ENCODE measurements at places on chromosomes 16 and 17.
A peak's percentile ranks its signal among the peaks of the same experiment; 100 is the strongest.

GRCh38 chr17:50406578-50406977 lies 9.3 kb upstream of the LRRC59 start:
- no peak for DNase-seq
- H3K4me3 ChIP-seq, result no peak overlapping the region
- no peaks in the 10 kb centered on the region for H3K36me3 ChIP-seq
- no peaks in the 10 kb centered on the region for H3K4me1 ChIP-seq
- no peaks in the 10 kb centered on the region for H3K27me3 ChIP-seq

DNA sequence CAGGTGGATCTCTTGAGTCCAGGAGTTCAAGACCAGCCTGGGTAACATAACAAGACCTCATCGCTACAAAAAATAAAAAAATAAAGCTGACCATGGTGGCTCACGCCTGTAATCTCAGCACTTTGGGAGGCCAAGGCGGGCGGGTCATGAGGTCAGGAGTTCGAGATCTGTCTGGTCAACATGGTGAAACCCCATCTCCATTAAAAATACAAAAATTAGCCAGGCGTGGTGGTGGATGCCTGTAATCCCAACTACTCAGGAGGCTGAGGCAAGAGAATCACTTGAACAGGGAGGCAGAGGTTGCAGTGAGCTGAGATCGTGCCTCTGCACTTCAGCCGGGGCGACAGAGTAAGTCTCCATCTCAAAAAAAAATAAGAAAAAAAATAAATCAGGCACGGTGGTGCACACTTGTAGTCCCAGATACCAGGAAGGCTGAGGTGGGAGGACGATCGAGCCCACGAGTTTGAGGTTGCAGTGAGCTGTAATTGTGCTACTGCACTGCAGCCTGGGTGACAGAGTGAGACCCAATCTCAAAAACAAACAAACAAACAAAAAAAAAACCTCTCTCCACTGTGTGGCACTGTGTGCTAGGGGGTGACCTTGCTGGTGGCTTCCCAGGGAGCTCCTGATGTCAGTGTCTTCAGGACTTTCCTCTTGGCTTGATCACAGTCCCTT lies 19.8 kb upstream of the MAPK3 start:
- H3K27ac ChIP-seq, result no peak overlapping the region
- no peak overlapping the region for H3K4me3 ChIP-seq
- no peaks in the 10 kb centered on the region for H3K27me3 ChIP-seq

DNA sequence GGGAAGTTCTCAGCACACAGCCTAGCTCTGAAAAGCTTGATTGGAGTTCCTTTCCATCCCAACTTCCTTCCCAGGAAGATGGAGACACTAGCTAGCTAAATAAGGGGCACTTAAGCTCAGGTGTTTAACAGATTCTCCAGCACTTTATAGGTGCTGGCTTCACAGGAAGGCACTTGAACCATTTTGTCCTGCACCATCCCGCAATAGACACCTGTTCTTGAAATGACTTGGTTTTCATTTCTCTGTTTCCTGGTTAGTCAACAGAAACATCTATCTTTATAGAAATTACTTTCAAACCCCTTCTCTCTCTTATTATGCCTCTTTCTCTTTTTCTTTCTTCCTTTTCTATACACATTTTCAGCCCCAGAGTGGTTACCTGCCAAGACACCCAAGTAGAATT lies 409.9 kb upstream of the ZFHX3 start:
- no peaks in the 10 kb centered on the region for H3K27me3 ChIP-seq
- H3K4me1 ChIP-seq, result no peaks in the 10 kb centered on the region
- H3K27ac ChIP-seq, result no peak overlapping the region
- no peaks in the 10 kb centered on the region for H3K36me3 ChIP-seq

- no peaks in the 10 kb centered on the region for H3K27me3 ChIP-seq
- peak overlapping the region; percentile 88 for H3K27ac ChIP-seq
- DNase-seq, result no peak
These were observed 50.0 kb upstream of the MRPS23 start for GRCh38 chr17:57899822-57900221.

DNA sequence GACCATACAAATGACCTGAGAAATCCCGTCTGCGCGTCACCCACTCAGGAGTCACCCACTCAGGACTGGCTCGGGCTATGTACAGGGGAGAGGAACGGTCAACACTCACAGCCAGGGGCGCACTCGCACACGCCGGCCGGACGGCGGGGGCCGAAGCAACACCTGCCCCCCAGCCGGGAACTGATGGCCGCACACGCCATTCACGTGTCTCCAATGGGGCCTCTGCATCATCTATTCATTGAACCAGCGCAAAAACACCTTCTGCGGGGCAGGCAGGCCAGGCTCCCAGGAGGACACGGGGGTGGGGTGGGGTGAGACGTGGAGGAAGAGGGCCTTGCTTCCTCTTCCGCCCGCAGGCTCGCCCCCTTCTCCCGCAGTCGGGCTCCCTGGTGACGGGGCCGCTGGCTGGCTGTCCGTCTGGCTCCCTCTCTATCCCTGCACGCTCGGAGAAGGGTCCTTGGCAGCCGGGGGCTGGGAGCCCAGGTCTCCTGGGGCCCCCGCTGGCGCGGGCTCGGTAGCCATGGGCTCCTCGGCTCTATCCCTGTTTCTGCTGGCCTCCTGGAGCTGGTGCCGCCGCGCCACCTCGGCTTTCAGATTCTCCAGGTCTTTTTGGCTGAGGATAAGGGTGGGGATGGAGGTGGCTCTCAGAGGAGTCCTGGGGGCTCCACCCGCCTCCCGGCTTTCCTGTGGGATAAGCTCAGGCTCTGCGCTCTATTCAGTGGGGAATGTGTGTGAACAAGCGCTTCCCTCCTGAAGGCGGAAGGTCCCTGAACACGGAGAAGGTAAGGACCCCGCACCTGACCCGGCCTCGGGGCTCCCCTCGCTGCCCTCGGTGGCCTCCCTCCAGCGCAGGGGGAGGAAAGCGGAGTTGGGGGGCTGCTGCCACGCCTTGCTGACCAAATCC lies 21.1 kb downstream of the CLUH start:
- no peak for DNase-seq
- no peak overlapping the region for H3K27ac ChIP-seq
- no peak overlapping the region for H3K4me3 ChIP-seq
- peaks cover 43% of the 10 kb centered on the region for H3K36me3 ChIP-seq

GRCh38 chr17:35988164-35988563 lies 1.6 kb upstream of the CCL14 start:
- DNase-seq, result no peak
- no peaks in the 10 kb centered on the region for H3K27me3 ChIP-seq
- no peak overlapping the region for H3K27ac ChIP-seq
- H3K36me3 ChIP-seq, result no peaks in the 10 kb centered on the region

DNA sequence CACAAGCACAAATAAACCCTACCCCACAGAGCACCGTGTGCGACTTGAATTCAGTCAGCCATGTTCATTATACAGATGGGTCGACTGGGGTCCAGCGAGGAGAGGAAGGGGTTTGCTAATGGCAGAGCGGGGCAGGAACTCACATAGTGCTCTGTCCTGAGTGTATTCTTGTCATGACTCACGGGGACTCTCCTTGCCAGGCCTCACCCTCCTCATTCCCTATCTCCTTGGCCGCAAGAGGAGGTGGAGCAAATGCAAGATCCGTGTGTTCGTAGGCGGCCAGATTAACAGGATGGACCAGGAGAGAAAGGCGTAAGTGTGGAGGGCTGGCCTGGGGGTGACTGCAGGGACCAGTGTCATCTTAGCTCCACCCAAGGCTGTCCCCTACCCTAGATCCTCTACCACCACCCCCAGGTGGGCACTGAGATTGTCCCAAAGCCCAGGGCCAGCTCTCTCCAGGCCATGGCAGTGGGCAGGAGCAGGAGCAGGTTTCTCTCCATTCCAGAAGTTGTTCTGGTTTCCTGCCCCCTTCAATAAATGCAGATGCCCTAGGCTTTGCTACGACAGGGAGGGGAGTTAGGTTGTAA lies 29.4 kb downstream of the SLC12A3 start:
- no peaks in the 10 kb centered on the region for H3K36me3 ChIP-seq

- H3K27ac ChIP-seq, result no peak overlapping the region
- no peaks in the 10 kb centered on the region for H3K36me3 ChIP-seq
- peaks cover 3% of the 10 kb centered on the region for H3K4me1 ChIP-seq
- H3K4me3 ChIP-seq, result no peak overlapping the region
- H3K27me3 ChIP-seq, result no peaks in the 10 kb centered on the region
- DNase-seq, result no peak
These were observed 37.5 kb upstream of the PHB1 start for GRCh38 chr17:49452201-49452600.

DNA sequence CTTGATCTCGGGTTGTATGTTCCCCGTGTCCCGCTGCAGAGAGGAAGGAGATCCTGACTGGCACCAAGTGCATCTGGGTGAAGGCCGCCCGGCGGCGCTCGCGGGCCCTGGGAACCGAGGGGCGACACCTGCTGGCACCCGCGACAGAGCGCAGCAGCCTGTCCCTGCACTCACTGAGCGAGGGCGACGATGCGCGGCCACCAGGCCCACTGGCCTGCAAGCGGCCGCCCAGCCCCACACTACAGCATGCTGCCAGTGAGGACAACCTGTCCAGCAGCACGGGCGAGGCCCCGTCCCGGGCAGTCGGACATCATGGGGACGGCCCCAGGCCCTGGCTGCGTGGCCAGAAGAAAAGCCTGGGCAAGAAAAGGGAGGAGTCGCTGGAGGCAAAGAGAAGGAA lies 7.5 kb downstream of the BTBD17 start:
- no peaks in the 10 kb centered on the region for H3K36me3 ChIP-seq
- DNase-seq, result no peak
- H3K27me3 ChIP-seq, result peaks cover 20% of the 10 kb centered on the region
- H3K4me3 ChIP-seq, result no peak overlapping the region
